ENCODE measurements at places on chromosomes 13 and 19. TPM values are rescaled to one million over a fixed set of nuclear protein-coding genes. Genes with fewer than 3 reads are reported as not detected.

NLRP8 gene
- not detected for total RNA-seq

GRCh38 chr13:51599444-51600176, 15.3 kb downstream of the WDFY2 start:
- no peak overlapping the region for H3K27ac ChIP-seq
- no peaks in the 10 kb centered on the region for H3K4me1 ChIP-seq
- no peak overlapping the region for H3K4me3 ChIP-seq
- no peaks in the 10 kb centered on the region for H3K27me3 ChIP-seq
- no peaks in the 10 kb centered on the region for H3K36me3 ChIP-seq

GRCh38 chr13:45807520-45808099, 43.9 kb downstream of the SIAH3 start:
- no peak overlapping the region for H3K27ac ChIP-seq
- no peaks in the 10 kb centered on the region for H3K36me3 ChIP-seq
- H3K4me1 ChIP-seq, result no peaks in the 10 kb centered on the region
- H3K27me3 ChIP-seq, result no peaks in the 10 kb centered on the region
- DNase-seq, result no peak

GRCh38 chr13:61466280-61466679, 50.6 kb upstream of the PCDH20 start:
- H3K27me3 ChIP-seq, result no peaks in the 10 kb centered on the region
- DNase-seq, result no peak
- H3K36me3 ChIP-seq, result no peaks in the 10 kb centered on the region
- no peak overlapping the region for H3K4me3 ChIP-seq
- no peak overlapping the region for H3K27ac ChIP-seq

DNA sequence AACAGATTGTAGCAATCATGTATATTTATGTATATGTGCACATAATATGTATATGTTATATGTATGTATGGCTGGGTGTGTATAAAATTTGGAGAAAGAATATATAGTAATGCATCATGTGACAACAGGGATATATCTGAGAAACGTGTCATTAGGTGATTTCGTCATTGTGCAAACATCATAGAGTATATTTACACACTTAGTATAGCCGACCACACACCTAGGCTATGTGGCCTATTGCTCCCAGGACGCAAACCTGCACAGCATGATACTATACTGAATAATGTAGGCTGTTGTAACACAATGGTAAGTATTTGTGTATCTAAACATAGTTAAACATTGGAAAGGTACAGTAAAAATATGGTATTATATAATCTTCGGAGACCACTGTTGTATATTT, 43.8 kb downstream of the ESD start:
- DNase-seq, result no peak
- peaks cover 1% of the 10 kb centered on the region for H3K4me1 ChIP-seq
- peaks cover 2% of the 10 kb centered on the region for H3K36me3 ChIP-seq
- H3K27me3 ChIP-seq, result no peaks in the 10 kb centered on the region
- H3K27ac ChIP-seq, result no peak overlapping the region

ANGPTL8 gene
- total RNA-seq, result not detected

CDX2 gene
- not detected for total RNA-seq
